ENCODE measurements at places on chromosomes 7 and 10.

GRCh38 chr7:85924062-85924461 lies 719.6 kb upstream of the GRM3 start:
- DNase-seq, result no peak

- no peak for DNase-seq
Measured at GRCh38 chr7:13035233-13035632, 347.8 kb downstream of the ARL4A start.

DNA sequence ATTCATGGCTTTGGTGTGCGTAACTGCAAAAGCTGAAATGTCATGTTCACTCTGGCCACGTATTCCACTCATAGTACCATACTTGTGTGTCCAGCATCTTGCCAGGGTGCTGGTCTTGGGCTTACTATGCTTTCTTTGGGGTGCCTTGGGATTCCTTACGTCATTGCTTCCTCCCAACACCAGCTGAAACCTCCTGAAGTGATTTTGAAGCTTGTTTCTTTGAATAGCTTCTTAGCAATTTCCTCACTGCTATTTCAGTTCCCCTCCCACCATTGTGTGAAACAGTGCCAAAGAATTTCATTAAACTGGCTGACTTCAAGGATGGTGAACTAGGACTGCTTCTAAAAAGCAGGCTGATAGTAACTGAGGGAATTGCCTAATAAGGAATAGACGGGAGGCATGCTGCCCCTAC lies 36.9 kb downstream of the ENTPD1 start:
- no peak for DNase-seq

DNA sequence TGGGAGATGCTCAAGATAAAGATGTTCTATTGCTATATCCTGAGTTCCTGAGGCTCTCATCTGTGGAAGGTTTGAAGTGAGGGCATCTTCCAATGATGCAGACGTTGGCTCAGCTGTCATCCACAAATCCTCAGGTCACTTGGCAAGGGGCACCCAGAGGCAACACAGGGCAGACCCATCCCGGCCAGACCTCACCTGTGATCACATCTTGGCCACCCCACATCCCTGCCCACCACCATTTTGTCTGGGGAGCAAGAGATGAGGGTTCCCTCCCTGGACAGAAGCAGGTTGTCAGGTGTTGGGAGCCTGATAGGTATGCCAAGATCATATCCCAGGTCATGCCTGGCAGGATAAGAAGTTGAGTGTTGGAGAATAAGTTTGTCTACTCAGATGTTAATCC lies 918.2 kb upstream of the ZNF722 start:
- DNase-seq, result no peak

DNA sequence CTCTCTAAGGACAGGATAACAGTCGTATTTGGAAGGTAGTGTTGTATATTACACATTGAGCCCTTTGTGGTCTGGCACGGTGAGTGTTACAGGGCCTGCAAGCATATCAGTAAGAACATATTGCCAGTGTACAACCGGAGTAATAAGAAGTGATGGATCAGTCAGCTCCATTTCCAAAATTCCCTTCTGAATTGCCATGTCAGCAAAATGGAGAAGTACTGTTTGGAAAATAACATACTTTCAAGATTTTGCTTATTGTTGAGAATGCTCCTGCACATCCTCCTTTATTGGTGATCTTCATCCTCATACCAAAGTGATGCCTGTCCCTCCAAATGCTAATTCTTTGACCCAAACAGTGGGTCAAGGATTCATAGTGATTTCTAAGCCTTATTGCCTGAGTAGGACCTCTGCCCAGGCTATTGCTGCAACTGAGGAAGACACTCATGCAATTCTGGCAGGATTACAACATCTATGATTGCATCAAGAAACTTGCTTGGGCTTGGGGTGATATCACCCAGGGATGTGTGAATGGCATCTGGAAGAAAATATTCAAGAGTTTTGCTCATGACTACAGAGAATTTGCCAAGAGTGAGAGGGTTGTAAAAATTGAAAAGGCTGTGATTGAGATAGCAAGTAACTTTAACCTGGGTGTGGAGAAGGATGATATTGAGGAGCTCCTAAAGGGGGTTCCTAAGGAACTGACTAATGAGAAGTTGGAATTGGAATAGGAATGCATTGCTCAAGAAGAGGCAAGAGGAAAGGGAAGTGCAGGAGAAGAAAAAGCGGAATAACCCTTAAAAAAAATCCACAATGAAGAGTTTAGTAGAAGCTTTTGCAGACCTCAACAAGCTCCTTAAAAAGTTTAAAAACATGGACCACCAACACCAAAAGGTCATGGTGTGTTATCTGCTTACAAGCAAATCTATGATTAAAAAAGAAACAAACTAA lies 452.2 kb upstream of the SORCS1 start:
- no peak for DNase-seq

GRCh38 chr10:73644767-73645166 lies 3.5 kb upstream of the MYOZ1 start:
- no peak for DNase-seq

GRCh38 chr10:122457934-122458333 lies 3.4 kb upstream of the HTRA1 start:
- no peak for DNase-seq

- peak; percentile 71 for DNase-seq
Measured at GRCh38 chr10:16948361-16948760, 131.1 kb upstream of the RSU1 start.

GRCh38 chr10:26534384-26534783 lies 96.2 kb downstream of the APBB1IP start:
- no peak for DNase-seq

DNA sequence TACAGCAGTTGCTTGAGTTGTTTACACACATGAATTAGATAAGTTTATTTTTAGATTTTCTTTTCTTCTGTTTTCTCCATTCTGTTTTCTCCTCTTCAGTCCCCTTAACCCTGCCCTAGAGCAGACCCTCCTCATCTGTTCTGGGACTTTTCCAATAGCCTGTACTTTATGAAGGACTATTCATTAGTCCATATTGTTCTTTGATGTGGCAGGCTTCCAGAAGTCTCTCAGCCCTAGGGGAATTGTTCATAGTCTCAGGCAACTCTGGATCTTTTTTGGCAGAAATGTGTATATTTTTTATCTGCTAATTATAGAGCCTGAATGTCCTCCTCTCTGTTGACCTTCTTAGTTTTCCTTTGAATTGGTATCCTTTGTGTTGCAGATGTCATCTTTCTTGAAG lies 25.4 kb downstream of the KAT6B start:
- no peak for DNase-seq

DNA sequence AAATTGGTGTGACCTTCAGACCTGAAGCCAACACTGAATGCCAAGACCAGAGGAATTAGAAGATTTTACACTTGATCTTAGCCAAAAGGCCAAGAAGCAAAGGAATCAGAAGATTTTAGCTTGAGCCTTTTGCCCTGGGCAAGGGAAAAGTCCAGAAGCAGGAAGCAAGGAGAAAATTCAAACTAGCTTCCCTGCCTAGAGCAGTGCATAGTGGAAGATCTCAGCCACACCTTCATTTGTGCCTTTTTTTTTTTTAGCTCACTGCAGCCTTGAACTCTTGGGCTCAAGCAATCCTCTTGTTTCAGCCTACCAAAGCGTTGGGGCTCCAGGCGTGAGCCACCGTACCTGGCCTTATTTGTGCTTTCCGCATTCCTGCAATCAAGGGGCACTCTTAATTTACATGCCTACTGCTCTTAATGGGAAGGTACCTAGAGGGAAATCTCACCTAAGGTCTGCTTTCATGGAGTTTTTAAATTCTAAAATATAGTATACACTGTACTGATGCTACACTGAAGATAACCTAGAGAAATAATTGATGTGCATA lies 8.3 kb upstream of the PIP4K2A start:
- DNase-seq, result no peak

- no peak for DNase-seq
Measured at GRCh38 chr7:36224934-36225858, 72.1 kb downstream of the EEPD1 start.

DNA sequence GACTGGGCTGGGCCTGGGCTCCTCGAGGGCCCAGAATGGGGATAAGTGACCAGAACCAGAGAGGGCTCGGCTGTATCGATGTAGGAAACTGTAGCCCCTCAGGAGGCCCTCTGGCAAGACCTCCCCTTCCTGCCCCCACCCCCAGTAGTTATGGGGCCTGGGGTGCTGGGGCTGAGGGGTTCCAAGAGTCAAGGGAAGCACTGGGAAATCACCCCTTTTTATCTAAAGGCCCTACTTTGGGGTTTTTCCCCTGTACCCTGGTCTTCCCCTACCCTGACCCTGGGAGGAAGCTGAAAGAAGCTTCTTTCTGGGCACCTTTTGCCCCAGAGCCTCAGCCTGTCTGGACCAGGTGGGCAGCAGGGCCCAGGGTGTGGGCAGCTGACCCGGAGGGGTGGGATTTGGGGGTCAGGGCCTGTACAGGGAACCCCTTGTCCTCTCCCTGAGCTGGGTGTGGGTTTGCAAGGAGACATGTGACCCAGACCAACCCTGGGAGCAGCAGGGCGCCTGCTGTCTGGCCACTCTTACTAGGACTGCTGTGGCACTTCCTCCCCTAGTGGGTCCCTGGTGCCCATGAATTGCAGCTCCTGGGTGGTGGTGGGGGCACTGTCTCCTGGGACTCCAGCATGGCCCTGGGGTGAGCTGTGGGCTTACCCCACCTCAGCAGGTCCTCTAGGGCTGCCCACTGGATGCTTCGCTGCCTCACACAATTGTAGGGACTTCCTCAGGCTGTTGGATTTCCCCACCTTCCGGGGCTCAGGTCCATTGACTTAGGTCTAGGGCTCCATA lies 1.5 kb downstream of the IRF5 start:
- peak; percentile 19 for DNase-seq

- DNase-seq, result no peak
Measured at GRCh38 chr7:26073041-26073440, 79.0 kb upstream of the NFE2L3 start.

- peak; percentile 32 for DNase-seq
Measured at GRCh38 chr10:92965314-92965713, 95.3 kb upstream of the CYP26C1 start.

Measured in CD4-positive, alpha-beta T cell treated with Interleukin-2 at 100 ng/mL for 4 hours (primary cell).